Endodermal cell (in vitro differentiated cells): ENCODE measurements at places on chromosomes 2 and 18. TPM values are rescaled to one million over a fixed set of nuclear protein-coding genes. Genes with fewer than 3 reads are reported as not detected.

DNA sequence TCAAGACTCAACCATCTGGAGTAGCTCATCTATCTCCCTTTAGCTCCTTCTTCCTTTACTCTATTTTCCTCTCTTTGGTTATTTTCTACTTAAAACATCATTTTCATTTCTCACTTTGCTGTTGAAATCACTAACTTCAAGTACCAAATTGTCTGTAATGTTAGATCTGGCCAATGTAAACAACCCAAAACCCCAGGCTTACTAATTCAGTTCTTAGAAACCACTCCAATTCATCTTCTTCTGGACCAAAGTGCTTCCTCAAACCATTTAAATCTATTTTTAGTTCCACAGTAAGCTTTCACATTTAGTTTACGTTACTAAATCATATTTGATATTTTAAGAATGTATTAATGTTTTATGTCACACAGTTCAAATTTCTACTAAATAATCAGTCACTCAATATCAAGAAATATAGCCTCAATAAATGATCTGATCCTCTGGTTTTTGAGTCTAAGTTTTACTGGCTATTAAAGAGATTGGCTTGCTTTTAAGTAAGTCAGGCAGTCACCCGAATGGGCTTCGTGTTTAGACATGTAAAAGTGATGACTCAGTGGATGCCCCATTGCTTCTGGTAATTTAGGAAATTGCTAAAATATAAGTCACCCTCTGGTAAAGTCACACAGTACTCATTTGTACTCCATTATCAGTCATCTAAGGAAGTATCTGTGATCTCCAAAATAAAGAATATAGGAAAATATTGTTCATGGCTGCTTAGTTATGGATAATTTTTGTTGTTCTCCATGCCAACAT is 527.2 kb upstream of the SOX11 start:
- H3K27me3 ChIP-seq, result no peaks in the 10 kb centered on the region
- H3K36me3 ChIP-seq, result no peaks in the 10 kb centered on the region
- H3K4me3 ChIP-seq, result no peak overlapping the region
- no peak for DNase-seq

DNA sequence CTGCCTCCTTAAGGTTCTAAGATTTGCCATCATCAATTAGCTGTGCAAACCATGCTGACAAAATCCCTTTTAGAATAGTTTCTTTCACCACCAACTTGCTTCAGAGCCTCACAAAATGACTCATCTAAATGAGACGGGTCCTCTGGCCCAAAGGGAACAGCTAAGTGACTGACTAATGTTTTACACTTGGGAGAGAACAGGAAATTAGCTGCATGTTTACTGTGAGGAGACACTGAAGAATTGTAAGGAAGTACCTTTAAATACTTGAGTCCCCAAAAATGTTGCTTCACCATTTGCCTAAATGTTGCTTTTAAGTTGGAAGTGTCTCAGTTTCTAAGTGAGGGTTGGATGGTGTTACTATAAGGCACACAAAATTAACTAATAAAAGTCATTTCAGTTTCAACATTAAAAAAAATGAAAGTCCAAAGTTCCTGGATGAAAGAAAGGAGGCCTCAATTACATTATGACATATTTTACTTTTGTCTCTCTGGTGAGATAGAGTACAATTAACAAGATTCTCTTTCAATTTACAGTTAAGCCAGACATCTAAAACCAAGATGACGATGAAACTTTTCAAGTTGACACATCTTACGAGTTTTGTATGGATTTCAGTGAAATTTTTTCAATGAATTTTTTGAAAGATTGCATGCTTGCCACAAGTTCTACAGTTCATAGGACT is 229.1 kb upstream of the FN1 start:
- no peak overlapping the region for H3K27ac ChIP-seq
- H3K4me3 ChIP-seq, result no peak overlapping the region
- H3K4me1 ChIP-seq, result peaks cover 8% of the 10 kb centered on the region
- no peaks in the 10 kb centered on the region for H3K36me3 ChIP-seq
- DNase-seq, result no peak

- no peaks in the 10 kb centered on the region for H3K27me3 ChIP-seq
- no peak overlapping the region for H3K27ac ChIP-seq
- no peak overlapping the region for H3K4me3 ChIP-seq
- H3K36me3 ChIP-seq, result no peaks in the 10 kb centered on the region
These were observed 53.0 kb downstream of the POMC start for GRCh38 chr2:25115249-25115883.

DNA sequence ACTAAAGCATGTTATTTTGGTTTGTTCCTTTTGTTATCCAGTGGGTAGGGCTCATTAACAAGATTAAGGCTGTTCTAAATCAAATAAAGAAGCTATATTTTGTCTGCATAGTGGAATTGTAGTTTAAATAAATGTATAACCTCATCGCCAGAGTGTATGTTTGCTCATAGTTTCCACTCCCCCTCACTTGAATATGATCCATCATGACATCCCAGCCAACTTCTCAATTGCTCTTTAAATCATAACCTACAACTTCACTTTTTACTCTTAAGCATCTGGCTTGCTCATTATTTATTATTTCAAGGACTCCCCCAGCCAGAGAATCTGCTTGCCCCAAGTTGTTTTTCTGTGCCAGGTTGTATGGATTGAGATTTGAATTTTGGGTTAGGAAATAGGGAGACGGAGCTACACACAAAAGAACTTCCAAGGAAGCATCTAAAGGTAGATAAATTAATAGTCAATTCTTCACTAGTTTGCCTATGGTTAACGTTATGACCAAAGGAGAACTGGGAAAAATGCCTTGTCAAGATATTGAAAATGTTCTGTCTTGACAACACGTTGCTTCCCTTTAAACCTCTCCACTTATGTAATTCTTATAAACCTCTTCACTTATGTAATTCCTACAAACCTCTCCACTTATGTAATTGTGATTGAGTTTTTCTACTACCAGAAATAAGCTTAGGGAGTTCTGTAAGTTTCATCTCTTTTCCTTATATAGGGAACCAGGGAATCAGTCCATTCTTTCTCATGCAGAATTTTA is 55.4 kb upstream of the UPP2 start:
- no peak overlapping the region for H3K4me3 ChIP-seq
- no peaks in the 10 kb centered on the region for H3K36me3 ChIP-seq
- peaks cover 10% of the 10 kb centered on the region for H3K4me1 ChIP-seq
- H3K27me3 ChIP-seq, result peaks cover 39% of the 10 kb centered on the region
- no peak for DNase-seq
- no peak overlapping the region for H3K27ac ChIP-seq

Gene HOXD13
- 0.09 and 0.11 TPM in 2 replicates for total RNA-seq

Gene C1QL2
- 0.18 TPM in 1 of 2 replicates, not detected in the other for total RNA-seq

Gene VSNL1
- 3.3 and 7.8 TPM in 2 replicates for total RNA-seq

Gene RASGRP3
- 0.27 TPM in 1 of 2 replicates, not detected in the other for total RNA-seq
